ENCODE measurements at places on chromosomes 5 and 9.

DNA sequence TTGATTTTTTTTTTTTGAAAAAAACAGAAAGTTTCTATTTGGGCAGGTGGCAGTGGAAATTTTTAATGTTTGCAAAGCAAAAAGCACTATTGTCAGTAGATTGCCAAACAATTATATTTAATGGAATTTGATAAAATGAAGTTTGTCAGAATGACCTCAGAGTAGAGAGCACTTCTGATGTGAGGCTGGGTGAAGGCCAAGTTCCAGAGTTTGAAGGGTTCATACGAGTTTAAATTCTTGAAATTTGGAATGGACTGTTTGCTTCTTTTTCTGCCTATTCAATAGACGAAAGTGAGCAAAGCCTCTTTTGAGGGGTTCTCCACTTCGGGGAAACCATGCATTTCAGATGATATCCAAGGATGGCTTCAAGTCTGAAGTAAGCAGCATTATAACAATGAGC lies 7.4 kb downstream of the SHC3 start:
- DNase-seq: no peak

GRCh38 chr5:107293541-107294210 lies 377.1 kb downstream of the EFNA5 start:
- no peak for DNase-seq

DNA sequence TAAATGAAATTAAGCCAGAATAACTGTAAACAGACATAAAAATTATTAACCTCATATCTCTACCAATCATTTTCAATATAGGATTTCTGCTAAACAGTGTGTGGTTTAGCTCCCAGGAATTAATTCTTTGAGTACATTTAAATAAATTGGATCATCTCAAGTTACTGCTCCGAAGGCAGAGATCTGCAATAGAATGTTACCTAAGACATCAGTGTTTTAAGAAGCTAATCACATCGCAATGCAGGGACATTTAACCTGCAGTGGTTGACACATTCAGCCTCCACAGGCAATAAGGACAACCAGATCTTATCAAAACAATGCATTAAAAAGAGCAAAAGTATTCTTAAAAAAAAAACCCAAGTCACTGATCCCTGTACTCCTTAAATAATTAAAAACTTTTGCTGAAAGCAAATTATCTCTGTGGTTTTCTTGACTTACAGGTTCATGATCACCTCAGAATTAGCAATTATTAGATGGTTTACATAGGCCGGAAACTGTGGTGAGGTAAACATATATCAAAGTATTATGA lies 45.7 kb downstream of the PRDM6 start:
- no peak for DNase-seq

GRCh38 chr5:114185274-114185673 lies 176.6 kb upstream of the KCNN2 start:
- no peak for DNase-seq

GRCh38 chr9:27118916-27119315 lies 9.9 kb downstream of the TEK start:
- DNase-seq: no peak

DNA sequence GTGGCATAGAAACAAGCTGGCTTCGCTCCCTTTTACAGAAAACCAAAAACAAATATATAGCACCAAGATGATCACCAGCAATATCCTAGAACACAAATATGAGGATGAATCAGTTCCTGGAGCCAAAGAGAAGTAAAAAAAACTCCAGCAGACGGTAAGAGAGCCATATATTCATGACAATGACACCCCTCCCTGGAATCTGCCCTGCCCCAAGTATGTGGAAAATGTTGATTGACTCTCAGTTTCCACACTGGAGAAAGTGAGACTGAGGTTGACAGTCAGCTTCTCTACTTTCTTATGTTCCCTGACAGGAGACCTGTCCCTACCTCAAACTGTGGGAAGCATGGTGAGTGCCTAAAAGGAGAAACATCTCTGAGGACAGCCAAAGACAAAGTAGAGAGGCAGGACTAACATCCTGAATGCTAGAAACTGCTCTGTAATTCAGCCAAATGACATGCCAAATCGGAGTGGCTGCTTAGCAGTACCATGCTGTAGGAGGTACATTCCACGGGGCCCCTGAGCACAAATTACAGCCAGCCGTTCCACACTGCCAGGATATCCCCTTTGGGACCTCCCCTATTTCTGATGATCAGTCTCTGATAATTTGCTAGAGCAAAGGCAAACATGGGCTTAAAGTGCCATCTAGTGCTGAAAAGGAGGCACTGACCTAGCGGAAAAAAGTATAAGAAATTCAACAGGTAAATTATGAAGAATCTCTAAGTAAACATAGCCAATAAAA lies 424.0 kb upstream of the RGMB start:
- no peak for DNase-seq

DNA sequence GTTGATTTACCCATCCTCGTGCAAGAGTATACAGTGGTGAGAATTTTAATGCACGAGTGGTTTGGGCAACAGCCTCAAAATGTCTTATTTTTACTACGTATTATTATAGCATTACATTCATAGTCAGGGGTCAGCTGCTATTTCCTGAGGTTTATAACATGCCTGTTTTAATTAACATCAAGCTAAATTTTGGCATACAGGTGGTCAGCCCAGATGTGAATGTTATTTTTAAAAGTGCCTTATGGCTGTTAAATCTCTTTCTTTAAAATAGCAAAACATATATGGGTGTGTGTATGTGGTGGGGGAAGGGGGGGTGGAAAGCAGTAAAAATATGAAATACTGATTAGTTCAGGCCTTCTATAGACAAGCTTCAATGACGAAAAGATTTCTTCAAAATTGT lies 424.5 kb upstream of the CLINT1 start:
- no peak for DNase-seq

GRCh38 chr5:56145511-56145910 lies 87.6 kb downstream of the ANKRD55 start:
- DNase-seq: no peak

DNA sequence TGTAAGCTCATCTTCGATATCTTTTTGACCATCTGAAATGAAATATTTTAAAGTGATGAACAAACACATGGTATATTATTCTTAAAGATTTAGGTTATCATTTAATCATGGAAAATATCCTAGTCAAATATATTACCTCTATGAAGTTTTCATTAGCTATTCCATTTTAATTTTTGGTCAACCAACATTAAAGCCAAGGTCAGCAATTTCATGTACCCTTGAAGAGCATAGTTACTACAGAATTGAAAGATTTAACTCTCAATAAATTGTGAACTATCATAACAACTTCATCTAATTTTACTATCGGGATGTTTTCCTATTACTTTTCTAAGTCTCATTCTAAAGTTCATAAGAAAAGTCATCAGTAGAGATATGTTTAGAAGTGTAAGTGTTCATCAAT lies 492.6 kb downstream of the CTNND2 start:
- no peak for DNase-seq

DNA sequence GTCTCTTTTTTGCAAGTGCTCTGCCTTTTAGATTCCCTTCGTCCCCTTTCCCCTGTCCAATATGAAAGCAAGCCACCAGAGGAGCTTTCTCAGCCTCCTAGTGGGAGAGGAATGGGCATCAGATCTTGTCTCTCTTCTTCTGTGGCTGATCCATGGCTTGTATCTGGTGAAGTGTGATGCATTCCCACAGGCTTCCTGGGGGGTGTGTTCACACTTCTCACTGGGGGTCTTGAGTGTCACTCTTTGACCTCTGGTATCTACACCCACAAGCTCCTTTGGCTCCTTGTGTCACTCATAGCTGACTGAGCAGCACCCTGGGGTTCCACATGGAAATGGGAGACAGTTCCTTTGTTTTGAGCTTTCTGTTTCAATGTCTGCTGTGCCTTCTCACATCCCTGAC lies 411.5 kb downstream of the GADD45G start:
- no peak for DNase-seq

- no peak for DNase-seq
Observed at GRCh38 chr5:124783794-124784193, 37.4 kb upstream of the ZNF608 start.

- DNase-seq: no peak
Observed at GRCh38 chr5:97096191-97096590, 46.2 kb downstream of the LIX1 start.

- DNase-seq: no peak
Observed at GRCh38 chr5:173954671-173955521, 34.1 kb upstream of the C5orf47 start.

GRCh38 chr5:79378510-79379186 lies 135.3 kb downstream of the HOMER1 start:
- no peak for DNase-seq

DNA sequence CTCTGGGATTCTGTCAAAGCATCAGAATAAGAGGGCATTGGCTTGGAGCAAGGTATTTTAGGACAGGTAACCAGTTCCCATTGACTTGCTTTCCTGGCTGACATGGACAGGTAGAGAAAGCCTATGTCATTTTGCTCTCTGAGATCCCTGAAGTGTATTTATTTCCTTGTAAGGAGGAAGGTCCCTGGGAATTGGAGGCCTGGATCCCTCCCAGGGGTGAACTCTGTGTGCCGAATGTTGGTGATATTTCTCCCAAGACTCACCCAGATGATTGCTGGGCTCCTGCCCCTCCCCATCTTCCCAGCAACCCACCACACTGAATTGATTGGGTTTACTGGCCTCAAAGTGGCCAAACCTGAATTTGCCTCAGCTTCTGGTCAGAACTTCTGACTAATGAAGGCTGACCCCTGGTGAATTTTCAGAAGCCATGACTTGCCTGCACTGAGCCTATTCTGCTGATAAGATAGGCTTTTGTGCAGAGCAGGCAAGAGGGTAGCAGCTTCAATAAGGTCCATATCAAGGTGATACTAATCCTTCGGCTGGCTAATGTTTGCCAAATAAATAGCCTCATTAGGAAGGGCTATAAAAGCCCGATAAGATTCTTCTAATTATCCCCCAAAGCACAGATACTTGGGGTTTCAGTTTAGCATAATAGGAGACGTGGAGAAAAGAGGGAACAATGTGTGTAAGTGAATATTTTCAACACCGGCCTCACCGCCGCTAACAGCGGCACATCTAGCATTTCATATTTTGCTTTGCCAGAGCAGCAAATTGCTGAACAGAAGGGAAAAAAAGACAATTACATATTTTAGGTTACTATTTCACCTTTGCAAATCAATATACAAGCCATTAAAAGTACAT lies 152.9 kb upstream of the PITX1 start:
- no peak for DNase-seq

DNA sequence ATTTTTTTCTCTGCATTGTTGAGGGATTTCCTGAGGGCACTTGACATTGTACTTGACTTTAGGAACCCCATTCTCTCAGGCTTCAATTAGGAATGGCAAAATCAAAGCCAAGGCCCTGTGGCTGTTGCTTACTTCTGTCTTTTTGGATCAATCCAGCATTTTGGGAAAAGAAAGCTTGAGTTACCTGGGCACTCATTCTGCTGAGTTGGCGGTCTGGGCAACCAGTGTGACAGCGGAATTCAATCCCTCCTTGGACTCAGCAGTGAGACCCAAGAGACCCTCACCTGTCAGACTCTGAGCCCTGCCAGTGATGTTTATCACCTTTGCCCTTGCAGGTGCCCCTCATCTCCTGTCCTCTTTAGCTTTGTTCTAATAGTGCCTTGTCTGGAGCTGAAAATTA lies 225.3 kb downstream of the PAPPA start:
- DNase-seq: no peak
